Activated CD4-positive, alpha-beta T cell treated with anti-CD3 and anti-CD28 coated beads, Interleukin-2, amount 10 ng/mL, durations not matched to agents 7 days and 5 days (primary cell): ENCODE measurements at places on chromosomes 4 and X. TPM values are rescaled to one million over a fixed set of nuclear protein-coding genes. Genes with fewer than 3 reads are reported as not detected.

GRCh38 chr4:98614094-98614493 is 44.3 kb downstream of the TSPAN5 start:
- DNase-seq = no peak
- peaks cover 29% of the 10 kb centered on the region for H3K4me1 ChIP-seq
- H3K4me3 ChIP-seq = no peak overlapping the region
- peaks cover 5% of the 10 kb centered on the region for H3K36me3 ChIP-seq
- H3K27me3 ChIP-seq = no peaks in the 10 kb centered on the region
- H3K27ac ChIP-seq = no peak overlapping the region

AR gene
- total RNA-seq = not detected

DNA sequence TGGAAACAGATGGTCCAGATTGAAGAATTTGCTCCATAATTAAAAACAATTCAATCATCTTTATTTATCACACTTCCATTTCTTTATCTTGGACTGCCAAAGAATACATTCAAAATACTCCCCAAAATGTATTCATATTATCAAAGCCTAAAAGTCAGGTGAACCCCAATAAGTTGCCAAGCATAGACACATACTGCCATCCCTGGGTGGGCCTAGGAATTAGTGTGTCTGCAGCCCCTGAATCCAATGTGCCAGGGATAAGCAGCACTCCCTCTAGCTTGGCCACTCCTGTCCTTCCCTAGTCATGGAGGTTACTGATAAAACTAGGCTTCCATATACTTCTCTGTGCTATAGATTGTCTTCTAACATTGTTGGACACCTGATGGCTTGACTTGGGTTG is 199.9 kb downstream of the TENM3 start:
- H3K36me3 ChIP-seq = peaks cover 3% of the 10 kb centered on the region
- no peak for DNase-seq
- peaks cover 27% of the 10 kb centered on the region for H3K27me3 ChIP-seq
- no peak overlapping the region for H3K4me3 ChIP-seq

- no peaks in the 10 kb centered on the region for H3K36me3 ChIP-seq
- H3K4me3 ChIP-seq = no peak overlapping the region
- H3K27me3 ChIP-seq = no peaks in the 10 kb centered on the region
- no peak for DNase-seq
- no peak overlapping the region for H3K27ac ChIP-seq
These were observed 1030.3 kb upstream of the LCORL start for GRCh38 chr4:19051831-19052230.

- H3K36me3 ChIP-seq = peaks cover 23% of the 10 kb centered on the region
- no peak for DNase-seq
- H3K27me3 ChIP-seq = no peaks in the 10 kb centered on the region
- H3K27ac ChIP-seq = no peak overlapping the region
These were observed 27.5 kb downstream of the RBBP7 start for GRCh38 chrX:16842684-16843083.
